ENCODE measurements at places on chromosomes 1 and 21. TPM values are rescaled to one million over a fixed set of nuclear protein-coding genes. Genes with fewer than 3 reads are reported as not detected.

Gene RBP7
- 1.6 TPM for total RNA-seq

Gene LINGO4
- not detected for total RNA-seq

Gene MAN1C1
- 0.21 TPM for total RNA-seq

Gene HOOK1
- total RNA-seq, result 293 TPM

Gene THEM4
- 1.2 TPM for total RNA-seq

Gene PDC
- not detected for total RNA-seq

Gene FMO3
- not detected for total RNA-seq

Gene SLC19A2
- total RNA-seq, result 9.9 TPM

Gene HIPK1
- total RNA-seq, result 71.8 TPM

Gene OR2L5
- total RNA-seq, result not detected

Gene RPE65
- total RNA-seq, result not detected

Gene EFNA1
- 1.0 TPM for total RNA-seq

Gene TACSTD2
- total RNA-seq, result not detected

GRCh38 chr1:168116327-168116799, 20.4 kb downstream of the GPR161 start:
- no peak overlapping the region for H3K27ac ChIP-seq
- no peaks in the 10 kb centered on the region for H3K36me3 ChIP-seq
- H3K4me3 ChIP-seq, result no peak overlapping the region
- peaks cover under 1% of the 10 kb centered on the region for H3K4me1 ChIP-seq
- H3K27me3 ChIP-seq, result no peaks in the 10 kb centered on the region

DNA sequence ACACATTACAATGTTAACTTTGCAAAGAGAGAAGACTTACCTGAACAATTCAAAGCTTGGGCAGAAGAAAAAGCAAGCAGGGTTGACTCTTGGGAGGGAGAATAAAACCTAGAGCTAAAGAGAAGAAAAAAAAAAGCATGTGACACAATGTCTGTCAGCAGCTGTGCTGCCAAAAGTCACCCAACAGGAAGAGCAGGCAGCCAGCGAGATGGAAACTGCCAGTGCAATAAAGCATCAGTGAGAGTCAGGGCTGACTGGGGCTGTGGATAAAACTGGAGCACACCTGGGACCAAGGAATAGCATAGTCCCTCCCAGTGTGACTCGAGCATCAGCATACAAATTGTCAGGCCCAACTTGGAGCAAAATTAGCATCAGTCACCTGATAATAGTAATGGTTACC, 65.0 kb upstream of the SLC22A15 start:
- H3K36me3 ChIP-seq, result no peaks in the 10 kb centered on the region
- no peak overlapping the region for H3K27ac ChIP-seq
- DNase-seq, result no peak
- H3K4me1 ChIP-seq, result no peaks in the 10 kb centered on the region

DNA sequence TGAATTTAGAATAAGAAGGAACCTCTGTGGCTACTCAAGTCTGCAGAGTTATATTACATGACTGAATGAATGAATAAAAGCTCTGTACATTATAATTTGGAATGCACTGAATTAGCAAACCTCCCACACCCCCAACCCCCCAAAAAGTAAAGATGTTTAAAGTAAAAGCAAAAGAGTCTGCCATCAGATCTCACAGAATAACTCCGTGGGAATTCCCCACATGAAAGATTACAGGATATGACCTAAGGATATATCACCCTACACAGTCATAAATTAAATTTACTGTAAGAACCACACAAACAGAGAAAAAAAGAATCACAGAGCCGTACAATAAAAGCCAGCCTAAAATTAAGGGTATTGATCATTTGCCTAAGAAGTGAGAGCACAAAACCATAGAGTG, 587.3 kb downstream of the PTPRC start:
- peak; percentile 88 for DNase-seq
- H3K4me1 ChIP-seq, result peaks cover 28% of the 10 kb centered on the region
- H3K27me3 ChIP-seq, result no peaks in the 10 kb centered on the region

DNA sequence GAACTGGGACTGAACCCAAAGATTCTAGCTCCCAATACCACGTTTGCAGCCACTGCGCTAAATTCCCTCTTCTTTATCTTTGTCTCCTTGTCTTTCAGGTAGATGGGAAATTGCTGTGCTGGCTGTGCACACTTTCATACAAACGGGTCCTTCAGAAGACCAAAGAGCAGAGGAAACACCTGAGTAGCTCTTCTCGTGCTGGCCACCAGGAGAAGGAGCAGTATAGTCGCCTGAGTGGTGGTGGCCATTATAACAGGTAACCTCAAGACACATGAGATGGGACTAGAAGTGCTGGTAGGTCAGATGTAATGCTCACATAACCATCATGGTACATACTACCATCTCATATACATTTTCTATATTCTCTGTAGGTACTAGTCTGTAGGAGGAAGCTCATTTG, 18.8 kb downstream of the FAM76A start:
- no peaks in the 10 kb centered on the region for H3K27me3 ChIP-seq
- no peak overlapping the region for H3K27ac ChIP-seq
- no peak for DNase-seq

- no peak for DNase-seq
- no peak overlapping the region for H3K4me3 ChIP-seq
- H3K4me1 ChIP-seq, result no peaks in the 10 kb centered on the region
- H3K27ac ChIP-seq, result no peak overlapping the region
- no peaks in the 10 kb centered on the region for H3K36me3 ChIP-seq
Measured at GRCh38 chr1:173383351-173383750, 93.8 kb upstream of the PRDX6 start.

GRCh38 chr1:6592441-6592840, 10.2 kb downstream of the KLHL21 start:
- H3K4me3 ChIP-seq, result no peak overlapping the region
- H3K27me3 ChIP-seq, result no peaks in the 10 kb centered on the region
- no peak overlapping the region for H3K27ac ChIP-seq
- no peaks in the 10 kb centered on the region for H3K4me1 ChIP-seq
- H3K36me3 ChIP-seq, result peaks cover 64% of the 10 kb centered on the region

GRCh38 chr21:40340357-40340756, 473.1 kb downstream of the PCP4 start:
- H3K36me3 ChIP-seq, result no peaks in the 10 kb centered on the region
- no peak overlapping the region for H3K27ac ChIP-seq
- no peak overlapping the region for H3K4me3 ChIP-seq
- DNase-seq, result no peak
- H3K27me3 ChIP-seq, result peaks cover 5% of the 10 kb centered on the region
- H3K4me1 ChIP-seq, result no peaks in the 10 kb centered on the region

GRCh38 chr1:167722870-167723251, 1.1 kb downstream of the MPZL1 start:
- H3K27ac ChIP-seq, result peak overlapping the region; percentile 80
- peaks cover 13% of the 10 kb centered on the region for H3K4me1 ChIP-seq
- H3K36me3 ChIP-seq, result no peaks in the 10 kb centered on the region
- no peak for DNase-seq
- H3K27me3 ChIP-seq, result no peaks in the 10 kb centered on the region

GRCh38 chr1:43622471-43622870, 27.5 kb upstream of the KDM4A start:
- no peaks in the 10 kb centered on the region for H3K4me1 ChIP-seq
- H3K36me3 ChIP-seq, result peaks cover 26% of the 10 kb centered on the region
- no peaks in the 10 kb centered on the region for H3K27me3 ChIP-seq
- H3K4me3 ChIP-seq, result no peak overlapping the region
- no peak for DNase-seq
- H3K27ac ChIP-seq, result no peak overlapping the region

DNA sequence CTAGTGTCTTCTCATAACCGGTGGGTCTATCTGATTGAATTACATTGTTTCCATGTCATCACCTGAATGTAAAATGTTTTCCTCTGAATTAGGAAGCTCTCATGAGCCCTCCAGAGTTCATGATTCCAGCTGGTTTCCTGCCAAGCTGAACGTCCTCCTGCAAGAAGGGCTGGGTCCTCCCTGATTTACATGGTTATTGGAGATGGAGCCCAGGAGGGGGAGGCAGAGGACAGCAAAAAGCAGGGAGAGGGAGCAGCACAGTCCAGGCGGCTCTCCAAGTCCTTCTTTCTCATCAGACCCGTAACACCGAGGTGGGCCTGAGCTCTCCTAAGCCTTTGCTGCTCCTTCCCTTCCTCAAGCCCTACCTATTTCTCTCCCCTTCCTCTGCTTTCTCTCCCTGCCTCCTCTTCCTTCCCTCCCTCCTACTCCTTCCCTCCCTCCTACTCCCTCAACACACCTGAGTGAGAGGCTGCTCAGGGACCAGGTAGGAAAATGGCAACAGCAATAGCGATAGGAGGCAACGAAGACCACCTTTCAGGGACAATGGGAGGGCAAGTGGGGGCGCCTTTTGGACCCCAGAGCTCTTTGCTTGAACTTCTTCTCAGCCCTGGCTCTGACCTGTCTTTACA, 265.9 kb downstream of the PRDM2 start:
- no peak overlapping the region for H3K4me3 ChIP-seq
- H3K27me3 ChIP-seq, result no peaks in the 10 kb centered on the region
- no peak overlapping the region for H3K27ac ChIP-seq
- peaks cover 5% of the 10 kb centered on the region for H3K4me1 ChIP-seq

GRCh38 chr1:180482425-180483275, 19.7 kb downstream of the ACBD6 start:
- H3K36me3 ChIP-seq, result peaks cover 7% of the 10 kb centered on the region
- no peaks in the 10 kb centered on the region for H3K27me3 ChIP-seq
- H3K4me3 ChIP-seq, result no peak overlapping the region
- peaks cover 12% of the 10 kb centered on the region for H3K4me1 ChIP-seq

GRCh38 chr1:43454270-43455011, 710 bp upstream of the HYI start:
- peaks cover 11% of the 10 kb centered on the region for H3K4me1 ChIP-seq
- peak overlapping the region; percentile 56 for H3K4me3 ChIP-seq
- H3K36me3 ChIP-seq, result peaks cover 16% of the 10 kb centered on the region

DNA sequence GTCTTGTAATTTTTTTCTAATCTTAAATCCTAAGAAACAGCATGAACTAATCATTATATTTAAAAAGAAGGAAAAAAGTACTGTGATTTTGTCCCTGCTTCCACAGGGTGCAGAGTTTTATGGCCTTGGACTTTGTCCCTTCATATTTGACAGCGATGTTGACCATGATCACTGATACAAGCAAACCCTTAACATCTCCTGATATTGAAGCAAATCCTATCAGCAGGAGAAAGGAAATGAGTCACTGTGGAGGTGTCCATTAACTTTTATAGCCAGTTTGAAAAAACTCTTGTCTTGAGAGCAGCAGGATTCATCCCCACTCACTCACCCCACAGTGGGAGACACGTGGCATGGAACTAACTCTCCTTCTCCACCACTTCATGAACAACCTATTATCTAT, 5.1 kb upstream of the REG4 start:
- DNase-seq, result peak; percentile 75
- peaks cover 12% of the 10 kb centered on the region for H3K4me1 ChIP-seq
- H3K4me3 ChIP-seq, result no peak overlapping the region
- H3K27ac ChIP-seq, result no peak overlapping the region

DNA sequence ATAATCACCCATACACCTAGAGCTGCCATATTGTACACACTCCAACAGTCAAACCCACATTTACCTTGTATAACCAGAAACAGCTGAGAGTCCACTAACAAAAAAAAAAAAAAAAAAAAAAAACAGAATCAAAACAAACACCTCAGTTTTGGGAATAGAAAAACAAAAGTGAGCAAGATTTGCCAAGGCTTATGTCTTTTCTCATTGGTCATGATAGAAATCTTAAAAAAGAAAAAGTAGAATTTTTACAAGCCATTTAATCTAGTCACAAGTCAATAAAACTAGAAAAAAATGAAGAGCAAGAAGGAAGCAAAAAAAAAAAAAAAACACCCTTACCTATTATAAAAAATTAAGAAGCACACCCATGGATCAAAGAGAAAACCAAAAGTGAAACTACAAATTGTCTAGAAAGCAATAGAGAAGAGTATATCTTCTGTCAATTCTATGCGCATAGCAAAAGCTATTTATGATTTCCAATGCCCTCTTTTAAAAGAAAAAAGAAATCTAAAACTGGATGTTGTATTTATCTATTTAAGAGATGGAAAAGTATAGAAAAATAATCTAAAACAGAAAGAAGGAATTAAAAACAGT, 113.2 kb upstream of the GALNT2 start:
- H3K27me3 ChIP-seq, result no peaks in the 10 kb centered on the region
- no peaks in the 10 kb centered on the region for H3K36me3 ChIP-seq
- H3K4me1 ChIP-seq, result peaks cover 19% of the 10 kb centered on the region
- DNase-seq, result peak; percentile 14

- no peaks in the 10 kb centered on the region for H3K4me1 ChIP-seq
- no peak overlapping the region for H3K27ac ChIP-seq
- H3K27me3 ChIP-seq, result no peaks in the 10 kb centered on the region
- no peak for DNase-seq
- no peaks in the 10 kb centered on the region for H3K36me3 ChIP-seq
Measured at GRCh38 chr1:118264343-118264742, 79.3 kb upstream of the SPAG17 start.

DNA sequence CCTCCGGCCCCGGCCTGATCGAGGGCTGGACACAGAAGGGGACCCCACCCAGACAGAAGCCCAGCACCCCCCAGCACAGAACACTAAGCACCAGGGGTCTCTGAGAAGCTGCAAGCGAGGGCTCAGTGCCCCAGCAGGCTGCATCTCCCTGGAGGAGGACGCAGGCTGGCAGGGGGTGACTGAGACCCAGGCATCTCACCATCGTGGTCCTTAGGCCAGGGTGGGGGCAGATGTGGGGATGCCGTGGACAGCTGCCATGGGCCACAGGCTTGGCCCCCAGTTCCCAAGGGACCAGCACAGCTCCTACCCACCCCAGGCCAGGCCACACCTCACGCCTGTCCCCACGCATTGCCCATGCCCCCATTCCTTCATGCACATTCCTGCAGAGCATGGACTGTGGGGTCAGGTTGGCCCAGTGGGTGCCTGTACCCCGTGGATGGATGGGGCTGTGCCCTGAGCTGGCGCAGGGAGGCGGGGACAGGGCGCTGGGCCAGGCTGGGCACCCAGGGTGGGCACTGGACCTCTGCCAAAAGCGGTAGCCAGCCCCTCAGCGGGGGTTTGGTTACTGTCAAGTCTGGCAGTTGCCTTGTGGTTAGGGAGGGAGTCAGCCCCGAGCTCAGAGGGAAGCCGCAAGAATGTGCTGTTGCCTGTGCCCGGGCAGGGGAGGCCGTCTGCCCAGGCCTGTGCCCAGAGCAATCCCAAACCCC, 61.5 kb downstream of the ARHGEF16 start:
- no peaks in the 10 kb centered on the region for H3K27me3 ChIP-seq
- H3K36me3 ChIP-seq, result no peaks in the 10 kb centered on the region
- H3K4me3 ChIP-seq, result no peak overlapping the region
- no peaks in the 10 kb centered on the region for H3K4me1 ChIP-seq

DNA sequence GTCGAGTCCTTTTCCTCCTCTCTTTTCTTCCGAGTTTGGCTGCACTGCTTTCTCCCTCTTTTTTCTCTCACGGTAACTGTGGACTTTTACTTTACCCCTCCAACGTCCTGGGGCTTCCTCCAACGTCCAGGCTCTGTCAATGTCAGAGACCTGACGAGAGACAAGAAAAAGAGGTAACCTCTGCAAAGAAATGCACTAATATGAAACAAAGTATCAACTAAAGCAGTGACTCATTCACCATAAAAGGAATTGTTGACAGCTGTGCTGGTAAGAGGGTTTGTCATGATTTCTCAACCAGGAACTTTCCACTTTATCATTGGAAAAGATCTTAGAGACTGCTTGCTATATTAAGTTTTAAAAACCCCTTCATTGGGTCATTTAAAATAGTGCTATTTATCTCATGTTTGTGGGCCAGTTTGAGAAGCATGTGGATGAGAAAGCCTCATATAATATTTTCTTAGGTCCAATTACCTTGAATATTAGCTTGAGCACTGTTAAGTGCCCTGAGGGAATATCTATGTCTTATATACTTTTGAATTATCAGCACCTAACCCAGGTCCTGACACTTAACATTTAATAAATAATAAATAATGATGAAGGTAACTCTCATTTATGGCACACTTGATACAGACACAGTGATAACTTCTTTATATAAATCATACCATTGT, at the start of gene GBP2:
Gene GBP2 (minus strand): TSS at position 202 of the 668 bp plus-strand sequence. CDS start 4,148 bp downstream, outside the sequence.
- no peak within 1 kb of the TSS for H3K27ac ChIP-seq
- H3K27me3 ChIP-seq, result no peaks in the 10 kb centered on the region
- DNase-seq, result peak; percentile 54
- H3K36me3 ChIP-seq, result no peaks in the 10 kb centered on the region

GRCh38 chr1:236502972-236503639, 20.7 kb upstream of the LGALS8 start:
- H3K4me3 ChIP-seq, result peak overlapping the region; percentile 12
- H3K36me3 ChIP-seq, result no peaks in the 10 kb centered on the region
- no peaks in the 10 kb centered on the region for H3K27me3 ChIP-seq

Measured in A673 (cell line).